RKO (cell line): ENCODE measurements at places on chromosomes 16 and 17.

GRCh38 chr17:39195568-39196160 is 1.8 kb downstream of the CACNB1 start:
- DNase-seq, result no peak

DNA sequence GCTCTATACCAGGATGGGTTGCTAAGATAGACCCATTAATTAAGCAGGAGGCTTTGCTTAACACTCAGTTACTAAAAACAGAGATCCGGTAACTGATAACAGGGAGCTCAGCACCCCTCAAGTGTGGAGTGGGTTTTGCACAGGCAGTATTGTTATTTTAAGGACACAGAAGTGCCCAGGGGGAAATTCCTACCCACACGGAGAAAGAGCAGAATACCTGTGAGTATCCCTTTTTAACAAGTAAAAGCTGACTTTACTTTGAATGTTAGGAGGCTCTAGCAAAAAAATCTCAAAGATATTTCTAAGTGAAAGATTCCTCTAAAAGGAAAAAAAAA is 32.8 kb upstream of the HAS3 start:
- DNase-seq, result no peak

DNA sequence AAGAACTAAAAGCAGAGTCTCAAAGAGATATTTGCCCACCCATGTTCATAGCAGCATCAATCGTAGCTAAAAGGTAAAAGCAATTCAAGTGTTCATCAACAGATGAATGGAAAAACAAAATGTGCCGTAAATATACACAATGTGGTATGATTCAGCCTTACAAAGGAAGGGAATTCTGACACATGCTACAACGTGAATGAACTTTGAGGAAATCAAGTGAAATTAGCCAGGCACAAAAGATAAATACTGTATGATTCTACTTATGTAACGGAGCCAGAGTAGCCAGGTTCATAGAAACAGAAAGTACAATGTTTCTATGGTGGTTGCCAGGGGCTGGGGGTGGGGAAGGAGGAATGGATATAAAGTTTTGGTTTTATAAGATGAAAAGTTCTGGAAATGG is 57.8 kb upstream of the IL34 start:
- no peak for DNase-seq

DNA sequence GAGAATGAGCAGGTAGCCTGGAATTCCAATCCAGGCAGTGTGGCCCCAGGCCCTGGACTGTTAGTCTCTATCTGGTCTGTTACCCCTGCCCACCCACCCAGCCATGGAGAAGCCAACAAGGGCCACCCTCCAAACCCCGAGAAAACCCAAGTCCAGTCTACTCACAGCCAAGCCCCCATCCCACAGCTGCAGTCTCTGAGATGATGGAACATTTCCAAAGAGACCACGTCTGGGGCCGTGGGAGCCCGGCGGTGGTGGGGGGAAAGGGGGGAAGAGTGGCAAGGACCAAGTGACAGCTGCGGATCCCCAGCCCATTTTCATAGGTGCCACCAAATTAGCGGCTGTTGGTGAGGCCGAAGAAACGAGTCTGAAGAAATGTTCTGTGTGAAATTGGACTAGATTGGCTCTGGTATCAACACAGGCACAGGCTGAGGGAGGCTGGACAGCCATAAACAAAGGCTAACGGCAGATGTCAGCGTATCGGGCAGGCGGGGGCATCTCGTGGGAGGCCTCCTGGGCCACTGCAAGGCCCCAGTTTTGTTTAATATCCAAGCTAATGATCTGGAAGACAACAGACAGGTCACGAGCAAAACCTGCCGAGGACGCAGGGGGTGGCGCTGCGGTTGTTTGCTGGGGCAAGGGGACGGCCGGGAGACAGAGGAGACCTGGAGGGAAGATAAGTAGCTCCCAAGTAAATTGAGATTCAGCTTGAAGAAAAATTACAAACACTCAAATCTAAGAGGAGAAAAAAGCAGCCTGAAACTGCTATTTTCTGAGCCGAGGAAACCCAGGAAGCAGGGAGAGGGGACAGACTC is 53.4 kb downstream of the RBFOX3 start:
- no peak for DNase-seq

- peak; percentile 61 for DNase-seq
Observed at GRCh38 chr17:75516619-75517296, 430 bp downstream of the TSEN54 start.

GRCh38 chr16:52740766-52741165 is 193.8 kb upstream of the TOX3 start:
- no peak for DNase-seq

- DNase-seq, result no peak
Observed at GRCh38 chr17:2571523-2572303, 21.7 kb upstream of the PAFAH1B1 start.

GRCh38 chr16:14057878-14058382 is 13.2 kb upstream of the MRTFB start:
- no peak for DNase-seq

DNA sequence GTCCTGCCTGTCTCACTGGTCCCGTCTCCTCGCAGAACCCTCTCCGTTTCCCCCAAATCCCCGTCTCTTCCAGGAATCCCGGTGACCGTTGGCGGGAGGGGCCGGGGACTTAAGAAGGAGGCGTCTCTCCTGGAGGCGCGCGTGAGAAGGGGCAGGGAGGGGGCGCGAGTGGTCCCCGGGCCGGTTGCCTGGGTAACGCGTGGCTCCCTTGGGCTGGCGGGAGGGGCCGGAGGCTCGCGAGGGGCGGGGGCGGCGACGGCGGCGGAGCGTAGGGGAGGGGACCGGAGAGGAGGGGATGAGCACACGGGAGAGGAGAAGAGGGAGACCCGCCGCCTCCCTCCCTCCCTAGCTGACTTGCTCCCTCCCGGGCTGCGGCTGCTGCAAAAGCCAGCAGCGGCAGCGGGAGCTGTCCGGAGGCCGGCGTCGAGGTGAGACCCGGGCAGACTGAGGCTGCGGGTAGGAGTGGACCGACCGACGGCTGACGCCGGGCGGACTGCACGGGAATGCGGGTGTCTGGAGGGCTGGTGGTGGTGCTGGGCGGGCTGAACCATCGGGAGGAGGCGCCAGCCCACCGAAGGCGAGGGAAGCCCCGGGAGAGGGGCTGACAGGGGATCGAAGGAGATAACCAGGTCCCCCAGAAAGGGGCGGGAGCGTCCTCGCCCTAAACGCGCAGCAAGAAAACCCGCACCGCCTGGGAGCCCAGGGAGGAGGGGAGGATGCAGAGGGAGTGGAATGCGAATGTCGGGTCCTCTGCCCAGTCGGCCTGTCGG is at the start of gene PRRT2:
PRRT2 (plus strand) TSS at position 298 of the 770 bp plus-strand sequence. CDS start 862 bp downstream, outside the sequence.
- peak; percentile 37 for DNase-seq

GRCh38 chr16:68728523-68728922 is 8.6 kb upstream of the CDH1 start:
- no peak for DNase-seq

DNA sequence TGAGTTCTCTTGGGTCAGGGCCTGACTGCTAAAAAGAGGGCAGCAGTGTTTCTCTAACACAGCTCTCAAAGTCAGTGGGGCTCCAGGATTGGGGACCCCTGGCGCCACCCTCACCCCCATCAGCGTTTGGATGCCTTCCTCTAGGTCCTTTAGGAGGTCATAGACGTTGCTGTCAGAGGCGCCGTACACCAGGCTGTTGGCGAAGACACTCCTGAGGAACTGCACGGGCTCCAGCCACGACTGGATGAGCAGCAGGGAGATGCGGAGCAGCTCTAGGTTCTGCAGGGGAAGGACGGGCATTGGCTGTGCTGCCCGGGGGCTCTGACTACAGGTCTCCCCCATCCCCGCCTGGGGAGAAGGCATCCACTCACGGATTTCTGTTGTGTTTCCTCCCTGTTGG is 993 bp downstream of the GH1 start:
- DNase-seq, result no peak

DNA sequence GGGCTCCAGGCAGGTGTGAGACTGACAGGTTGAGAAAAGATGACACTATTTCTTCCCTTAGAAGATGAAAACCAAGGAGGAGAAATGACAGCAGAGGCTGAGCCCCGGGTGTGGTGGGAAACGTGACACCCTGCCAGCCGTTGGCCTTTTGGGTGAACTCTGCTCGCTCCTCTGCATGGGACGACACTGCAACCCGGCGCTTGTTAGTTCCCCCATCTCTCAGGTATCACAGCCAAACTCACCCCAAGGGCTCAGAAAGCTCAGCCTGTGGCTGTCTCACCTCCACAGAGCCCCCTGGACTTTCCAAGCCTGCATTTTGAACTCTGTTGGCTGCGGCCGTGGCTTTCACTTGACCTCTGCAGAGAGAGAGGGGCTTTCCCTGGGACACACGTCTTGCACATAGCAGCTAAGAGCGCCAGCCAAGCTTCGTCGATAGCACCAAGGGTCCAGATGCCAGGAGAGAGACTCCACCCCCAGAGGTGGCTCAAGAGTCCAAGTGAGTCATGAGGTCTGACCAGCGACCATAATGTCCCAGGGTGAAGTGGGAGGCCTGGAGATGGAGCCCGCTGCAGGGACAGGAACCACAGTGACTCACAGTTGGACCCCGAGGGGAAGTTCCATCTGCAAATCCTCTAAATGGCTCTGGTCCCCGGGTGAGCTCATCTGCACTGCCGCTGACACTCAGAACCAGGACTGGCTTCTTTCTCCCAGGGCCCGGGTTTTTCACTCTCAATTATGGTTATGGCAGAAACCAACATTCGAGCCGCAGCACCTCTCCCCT is 301.9 kb downstream of the SOX9 start:
- DNase-seq, result no peak

- peak; percentile 57 for DNase-seq
Observed at GRCh38 chr16:10514369-10515055, 65.9 kb downstream of the EMP2 start.

- no peak for DNase-seq
Observed at GRCh38 chr16:6946106-6946505, 386.5 kb upstream of the RBFOX1 start.
